ENCODE measurements at places on chromosomes 2 and 18.
A peak's percentile ranks its signal among the peaks of the same experiment; 100 is the strongest.

DNA sequence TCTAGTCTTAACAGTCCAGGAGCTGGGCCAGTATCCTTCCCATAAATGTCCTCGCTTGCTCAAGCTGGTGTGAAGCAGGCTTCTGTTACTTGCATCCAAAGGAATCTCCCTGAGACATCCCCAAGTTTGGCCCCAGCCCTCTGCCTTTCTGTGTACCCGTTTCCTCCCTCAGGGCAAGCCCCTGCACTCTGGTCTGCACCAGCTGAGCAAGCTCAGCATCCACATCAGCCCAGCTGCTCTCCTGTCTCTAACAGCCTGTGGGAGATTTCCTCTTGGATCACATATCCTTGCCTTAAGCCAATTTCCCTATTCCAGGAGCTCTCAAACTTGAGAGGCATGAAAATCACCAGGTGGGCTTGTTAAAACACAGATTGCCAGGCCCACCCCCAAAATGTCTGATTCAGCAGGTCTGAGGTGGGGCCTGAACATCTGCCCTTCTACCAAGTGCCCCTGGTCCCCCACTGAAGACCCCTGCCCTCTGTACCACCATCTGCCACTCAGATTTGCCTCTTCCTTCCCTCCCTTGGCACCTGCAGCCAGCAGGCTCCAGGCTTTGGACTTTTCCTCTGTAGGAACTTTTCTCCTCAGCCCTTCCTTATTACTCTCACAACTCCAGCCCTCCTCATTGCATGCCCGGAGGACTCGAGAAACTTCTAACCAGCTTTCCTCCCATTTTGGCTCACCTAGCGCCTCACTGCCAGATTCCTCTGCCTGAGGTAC, 32.1 kb downstream of the REEP1 start:
- DNase-seq, result no peak

DNA sequence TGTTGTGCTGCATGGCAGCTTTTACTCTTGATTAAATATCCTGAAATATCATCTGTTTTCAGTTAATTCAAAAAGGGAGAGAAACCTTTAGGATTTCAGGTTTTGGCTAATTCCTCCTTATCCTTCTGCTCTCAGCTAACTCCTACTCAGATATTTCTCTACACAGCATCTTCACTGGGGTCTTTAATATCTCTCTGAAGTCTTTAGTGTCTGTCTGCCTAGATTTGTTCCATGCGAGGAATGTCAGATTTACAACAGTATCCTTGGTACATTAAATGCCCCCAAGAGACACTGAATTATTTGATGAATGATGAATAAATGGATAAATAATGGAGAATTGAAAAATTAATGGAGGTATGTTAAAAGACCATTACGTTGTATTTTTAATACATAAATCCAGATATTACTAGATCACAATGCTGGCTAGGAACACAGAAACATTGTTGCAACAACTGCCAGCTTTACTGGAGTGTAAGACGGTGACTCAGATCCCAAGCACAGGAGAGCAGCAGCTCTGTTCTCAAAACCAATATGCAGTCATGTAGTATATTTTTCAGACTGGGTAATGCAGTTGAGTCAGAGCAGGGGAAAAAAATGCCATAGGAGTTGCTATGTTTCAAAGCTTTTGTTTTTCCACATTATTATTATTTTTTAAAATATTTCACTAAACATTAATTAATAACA, 388.0 kb upstream of the SYT4 start:
- DNase-seq, result no peak

GRCh38 chr2:240514631-240515030, 43.2 kb downstream of the ANKMY1 start:
- DNase-seq, result no peak

- no peak for DNase-seq
Observed at GRCh38 chr2:178978667-178979066, 71.3 kb downstream of the CCDC141 start.

- no peak for DNase-seq
Observed at GRCh38 chr18:7590826-7591560, 23.9 kb downstream of the PTPRM start.

- no peak for DNase-seq
Observed at GRCh38 chr18:78875016-78875777, 104.4 kb upstream of the SALL3 start.

DNA sequence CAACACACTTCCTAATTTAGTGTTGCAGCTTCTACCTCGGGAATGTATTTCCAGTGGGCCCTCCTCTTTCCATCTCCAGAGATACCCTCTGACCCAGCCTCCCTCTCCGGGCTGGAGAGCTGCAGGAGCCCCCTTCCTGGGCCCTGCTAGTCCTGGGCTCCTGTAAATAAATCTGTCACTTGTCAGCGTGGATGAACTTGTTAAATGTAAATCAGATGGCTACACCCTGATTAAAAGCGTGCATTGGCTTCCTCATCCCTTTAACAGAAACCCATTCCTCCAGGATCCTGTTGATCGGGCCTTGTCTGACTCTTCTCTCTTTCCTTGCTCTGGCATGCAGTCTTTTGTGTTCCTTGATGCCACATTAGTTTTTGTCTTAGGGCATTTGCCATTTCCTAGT, 2.4 kb downstream of the ZNF236 start:
- DNase-seq, result no peak

DNA sequence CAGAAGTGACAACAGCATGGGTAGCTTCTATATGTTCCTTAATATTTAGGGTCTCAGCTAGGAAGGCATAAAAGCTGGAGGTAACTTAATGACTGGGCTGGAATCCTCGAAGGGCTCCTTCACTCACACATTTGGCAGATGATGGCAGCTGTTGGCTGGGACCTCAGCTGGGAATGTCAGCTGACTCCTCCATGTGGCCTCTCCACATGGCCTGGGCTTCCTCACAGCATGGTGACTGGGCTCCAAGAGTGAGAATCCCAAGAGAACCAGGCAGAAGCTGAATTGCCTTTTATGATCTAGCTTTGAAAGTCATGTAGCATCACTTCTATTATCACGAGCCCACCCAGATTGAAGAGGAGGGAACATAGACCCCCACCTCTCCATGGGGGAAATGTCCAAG, 54.9 kb downstream of the TET3 start:
- no peak for DNase-seq

GRCh38 chr18:50410894-50411293, 36.0 kb downstream of the SKA1 start:
- no peak for DNase-seq

DNA sequence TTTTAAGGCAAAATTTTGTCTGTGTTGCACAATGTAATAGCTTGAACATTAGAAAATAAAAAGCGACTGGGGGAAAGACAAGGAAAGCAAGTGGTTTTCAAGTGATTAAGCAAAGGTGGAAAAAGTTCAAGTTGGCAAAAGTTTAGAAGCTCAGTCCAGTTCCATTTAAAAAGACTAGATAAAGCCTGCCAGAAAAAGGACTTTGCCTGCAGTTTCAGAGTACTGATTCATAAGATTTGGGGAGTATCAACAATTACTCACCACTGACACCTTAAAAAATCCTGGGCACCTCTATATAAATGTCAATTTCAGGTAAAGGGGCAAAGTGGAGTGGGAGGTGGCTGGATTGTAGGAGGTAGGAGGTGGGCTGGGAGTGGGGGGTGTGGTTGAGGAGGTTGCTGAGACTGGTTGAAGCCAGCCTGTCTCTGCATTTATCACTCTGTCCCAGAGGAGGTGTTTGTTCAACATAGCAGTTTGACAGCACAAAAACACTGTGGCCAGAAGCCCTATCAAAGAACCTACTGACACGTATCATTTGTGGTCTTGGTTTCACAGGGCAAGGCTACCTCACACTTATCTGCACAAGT, 14.6 kb downstream of the ZEB2 start:
- no peak for DNase-seq

DNA sequence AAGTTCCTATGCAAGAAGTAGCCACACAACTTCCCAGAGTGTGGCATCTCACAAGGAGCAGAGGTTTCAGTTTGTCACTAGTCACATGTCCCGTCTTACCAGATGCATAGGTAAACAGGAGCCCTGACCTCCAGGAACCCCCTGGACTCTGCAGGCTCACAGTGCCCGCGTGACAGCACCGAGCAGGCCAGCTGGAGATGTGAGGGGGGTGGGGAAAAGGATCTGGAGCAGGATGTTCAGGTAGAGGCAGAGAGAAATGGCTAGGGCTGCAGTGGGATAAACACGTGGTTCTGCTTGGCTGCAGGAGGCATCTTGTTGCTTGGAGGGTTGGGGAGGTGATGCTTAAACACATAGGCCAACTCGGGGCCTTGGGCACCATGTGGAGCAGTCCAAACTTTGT, 54.2 kb downstream of the IMPA2 start:
- DNase-seq, result no peak

- no peak for DNase-seq
Observed at GRCh38 chr18:78429127-78430108, 550.2 kb upstream of the SALL3 start.

DNA sequence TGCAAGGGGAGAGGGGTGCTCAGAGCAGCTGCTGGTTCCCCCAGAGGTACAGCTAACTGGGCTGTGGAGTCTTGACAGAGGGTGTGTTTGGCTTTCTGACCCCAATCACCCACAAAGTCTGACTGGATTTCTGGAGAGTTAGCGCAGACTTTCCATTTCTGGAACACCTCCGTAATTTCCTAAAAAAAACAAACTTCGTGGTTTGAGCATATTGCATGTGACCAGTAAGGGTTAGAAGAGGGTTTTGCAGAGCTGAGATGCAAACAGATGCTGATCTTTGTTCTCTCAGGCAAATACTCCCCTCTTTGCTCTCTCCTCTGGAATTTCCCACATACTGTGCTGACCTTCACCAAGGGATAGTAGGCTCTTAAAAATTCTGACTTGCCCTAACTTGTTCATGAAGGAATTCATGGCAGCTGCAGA, 44.5 kb upstream of the TMEM247 start:
- no peak for DNase-seq

- DNase-seq, result no peak
Observed at GRCh38 chr2:122077771-122078170, 322.3 kb downstream of the TSN start.

DNA sequence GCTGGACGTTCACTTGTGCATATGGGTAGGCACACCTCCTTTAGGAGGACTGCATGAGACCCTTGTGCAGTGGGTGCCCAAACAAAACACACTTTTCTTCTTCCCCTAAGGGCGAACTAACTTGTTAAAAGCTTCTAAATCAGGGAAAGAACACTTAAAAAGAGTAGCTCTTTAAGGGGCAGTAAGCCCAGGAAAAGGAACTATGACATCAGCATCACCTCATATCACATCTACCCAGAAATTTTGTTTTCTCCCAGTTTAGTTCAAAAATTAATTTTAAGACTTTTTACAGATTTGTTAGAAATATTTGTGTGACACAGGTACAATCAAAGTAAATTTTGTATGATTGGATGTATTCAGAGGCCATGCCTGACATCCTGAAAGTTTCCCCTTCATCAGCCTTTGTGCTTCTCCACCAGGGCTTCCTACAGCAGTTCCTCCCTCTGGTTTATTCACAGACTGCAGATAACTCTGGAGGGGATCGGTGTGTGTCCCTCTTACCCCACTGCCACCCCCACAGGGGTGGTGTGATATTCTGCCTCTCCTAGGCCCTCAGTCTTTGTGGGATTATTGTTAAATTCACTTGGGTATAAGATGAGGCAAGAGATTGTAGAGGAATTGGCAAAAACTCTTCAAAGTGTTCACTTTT, 27.6 kb downstream of the BCL2L11 start:
- no peak for DNase-seq

- DNase-seq, result no peak
Observed at GRCh38 chr2:186903216-186903615, 54.2 kb upstream of the ZSWIM2 start.

- no peak for DNase-seq
Observed at GRCh38 chr2:23924589-23925359, 2.1 kb downstream of the ATAD2B start.

DNA sequence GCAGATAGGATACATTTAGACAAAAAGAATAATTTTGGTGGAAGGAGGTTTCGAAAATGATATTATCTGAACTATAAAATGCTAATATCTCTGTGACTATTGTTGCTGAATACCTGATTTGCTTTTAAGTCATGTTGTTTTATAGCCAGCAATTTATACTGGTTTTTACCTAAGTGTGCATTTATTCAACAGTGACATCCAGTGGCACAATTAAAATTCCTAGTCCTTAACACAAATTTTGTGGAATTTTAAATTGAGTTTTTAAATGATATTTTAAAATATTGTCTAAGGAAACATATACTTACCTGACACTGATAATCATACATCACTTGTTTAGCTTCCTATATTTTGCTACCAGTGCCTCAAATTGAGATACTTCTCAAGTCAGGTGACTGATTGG, 144.8 kb downstream of the ARHGAP28 start:
- no peak for DNase-seq

DNA sequence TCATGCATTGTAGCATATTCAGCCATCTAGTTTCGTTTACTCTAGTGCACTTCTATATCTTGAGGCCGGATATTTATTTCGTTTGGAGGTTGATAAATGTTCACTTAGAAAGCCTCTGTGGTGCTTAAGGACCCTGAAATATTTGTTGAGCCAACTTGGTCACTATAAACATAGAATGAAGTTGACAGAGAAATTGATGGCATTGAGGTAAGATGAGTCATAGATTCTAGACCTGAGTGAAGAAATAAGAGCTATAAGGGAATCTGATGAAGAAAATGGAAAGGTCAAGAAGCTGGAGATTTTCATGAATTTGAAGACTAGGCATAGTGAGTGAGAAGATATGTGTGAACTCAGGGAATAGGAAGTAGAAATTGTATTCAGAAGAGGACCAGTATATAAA, 35.9 kb downstream of the EPC2 start:
- DNase-seq, result no peak

DNA sequence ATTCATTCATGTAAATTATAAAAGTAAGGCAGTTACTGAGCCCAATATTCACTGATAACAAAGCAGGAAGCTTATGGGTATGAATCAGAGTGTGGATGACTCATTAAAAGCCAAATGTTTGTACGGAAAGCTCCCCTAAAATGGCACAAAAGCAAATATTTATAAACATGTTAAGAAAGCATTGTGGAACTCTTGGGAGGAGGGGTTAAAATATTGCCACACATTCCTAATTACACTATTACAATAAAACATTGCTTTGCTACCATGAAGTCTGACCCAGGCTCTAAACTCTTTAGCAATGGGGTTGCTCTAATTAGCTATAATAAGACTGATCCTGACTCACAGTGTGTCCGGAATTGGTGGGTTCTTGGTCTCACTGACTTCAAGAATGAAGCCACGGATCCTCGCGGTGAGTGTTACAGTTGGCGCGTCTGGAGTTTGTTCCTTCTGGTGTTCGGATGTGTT, 110.9 kb downstream of the NAB1 start:
- no peak for DNase-seq

DNA sequence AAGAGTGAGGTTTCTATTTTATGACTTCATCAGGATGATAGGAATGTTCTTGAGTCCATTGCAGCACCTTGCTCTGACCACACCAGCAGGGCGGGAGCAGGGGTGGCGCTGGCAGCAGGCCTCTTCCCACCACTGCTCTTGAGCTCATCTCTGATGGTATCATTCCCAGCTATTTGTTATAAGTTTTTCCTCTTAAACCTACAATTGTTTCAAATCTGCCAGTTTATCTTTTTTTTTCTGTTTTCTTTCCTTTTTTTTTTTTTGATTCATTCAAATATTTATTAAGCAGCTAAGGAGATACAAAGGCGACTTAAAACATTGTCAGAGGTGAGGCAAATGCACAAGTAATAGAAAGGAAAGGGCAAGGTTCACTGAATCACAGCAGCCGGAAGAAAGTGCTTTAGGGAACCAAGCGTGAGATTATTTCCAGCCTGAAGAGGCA, 28.7 kb downstream of the NIFK start:
- DNase-seq, result no peak

- DNase-seq, result no peak
Observed at GRCh38 chr18:63844254-63844653, 43.3 kb upstream of the SERPINB2 start.

- DNase-seq, result peak; percentile 16
Observed at GRCh38 chr2:219175928-219176817, 552 bp downstream of the CNPPD1 start.

All from CD4-positive, alpha-beta memory T cell (primary cell).